Myocyte (in vitro differentiated cells): ENCODE measurements at places on chromosomes 2 and 18. TPM values are rescaled to one million over a fixed set of nuclear protein-coding genes. Genes with fewer than 3 reads are reported as not detected.

DNA sequence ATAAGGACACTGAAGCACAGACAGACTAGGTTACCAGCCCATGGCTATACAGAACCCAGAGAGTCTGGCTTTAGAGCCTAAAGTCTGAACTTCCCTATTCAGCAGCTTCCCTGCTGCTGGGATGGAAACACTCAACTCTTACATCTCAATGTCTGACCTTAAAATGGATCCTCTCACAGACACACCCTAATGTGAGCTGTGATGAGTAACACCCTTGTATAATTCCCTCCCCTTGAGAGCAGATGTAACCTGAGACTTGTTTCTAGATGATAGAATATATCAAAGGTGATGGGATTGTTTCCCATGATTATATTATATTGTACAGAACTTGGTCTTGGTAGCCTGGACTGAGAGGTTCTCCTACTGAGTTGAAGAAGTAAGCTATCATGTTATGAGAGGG is 577.1 kb upstream of the KLHL29 start:
- DNase-seq: no peak

DNA sequence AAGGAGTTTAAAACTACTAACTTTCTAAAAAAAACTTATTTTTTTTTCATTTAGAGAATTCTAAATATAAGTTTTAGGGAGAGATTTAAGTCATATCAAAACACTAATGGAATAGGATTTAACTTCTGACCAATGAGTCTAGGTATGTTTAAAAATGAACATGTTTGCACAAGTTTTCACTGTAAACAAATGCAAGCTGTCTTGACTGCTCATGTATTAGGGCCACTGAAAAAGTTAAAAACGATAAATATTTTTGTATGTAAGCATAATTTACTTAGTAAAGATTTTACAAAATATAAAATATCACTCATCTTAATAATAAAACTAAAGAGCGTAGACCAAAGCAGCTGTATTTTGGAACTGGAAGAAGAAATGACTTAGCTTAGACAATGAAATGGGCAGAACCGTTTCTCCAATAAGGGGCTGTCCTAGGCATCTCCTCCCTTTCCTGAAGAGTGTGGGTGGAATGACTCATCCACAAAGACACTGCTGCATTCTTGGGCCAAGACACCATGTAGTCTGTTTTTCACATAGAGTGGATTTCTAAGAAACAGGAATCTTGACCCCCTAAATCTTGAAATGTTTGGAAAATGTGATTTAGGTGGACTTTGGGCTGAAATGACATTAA is 118.8 kb downstream of the MEP1B start:
- peak; percentile 78 for DNase-seq

- DNase-seq: peak; percentile 71
These were observed 12.5 kb downstream of the ABCG8 start for GRCh38 chr2:43851011-43851980.

Gene SLC19A3
- 0.29 TPM in 1 of 2 replicates, not detected in the other for total RNA-seq

Gene TPO
- total RNA-seq: not detected in 2 replicates

Gene MTERF4
- total RNA-seq: 24.2 and 28.0 TPM in 2 replicates

Gene NT5C1B
- not detected in 2 replicates for total RNA-seq

Gene NRP2
- 3.9 and 4.8 TPM in 2 replicates for total RNA-seq
